ENCODE measurements at places on chromosomes 12 and 14.

DNA sequence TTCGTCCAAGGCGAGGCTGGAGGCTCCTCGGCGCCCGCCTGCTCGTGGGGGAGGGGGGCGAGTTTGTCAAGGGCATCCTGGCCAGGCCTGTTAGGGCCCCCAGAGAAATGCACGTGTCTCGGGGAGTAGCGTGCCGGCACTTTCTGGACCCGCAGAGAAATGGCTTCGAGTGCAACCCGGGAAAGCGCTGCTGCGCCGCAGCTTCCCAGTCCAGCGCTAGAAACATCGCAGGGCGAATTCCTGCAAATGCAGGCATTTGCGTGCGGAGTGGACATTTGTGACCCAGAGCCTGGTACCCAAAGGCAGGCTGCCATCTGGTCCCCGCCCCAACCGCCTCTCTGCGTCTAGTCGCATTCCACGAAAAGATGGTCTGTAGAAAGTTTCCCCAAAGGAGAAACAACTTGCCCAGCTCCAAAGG lies 756 bp downstream of the LGR5 start:
- no peak for ATAC-seq

GRCh38 chr14:60154671-60155070 lies 10.5 kb downstream of the DHRS7 start:
- no peak for ATAC-seq

GRCh38 chr14:60647081-60647836 lies 2.0 kb downstream of the SIX1 start:
- no peak for ATAC-seq

GRCh38 chr12:120490833-120491512 lies 4.9 kb upstream of the DYNLL1 start:
- ATAC-seq, result no peak

DNA sequence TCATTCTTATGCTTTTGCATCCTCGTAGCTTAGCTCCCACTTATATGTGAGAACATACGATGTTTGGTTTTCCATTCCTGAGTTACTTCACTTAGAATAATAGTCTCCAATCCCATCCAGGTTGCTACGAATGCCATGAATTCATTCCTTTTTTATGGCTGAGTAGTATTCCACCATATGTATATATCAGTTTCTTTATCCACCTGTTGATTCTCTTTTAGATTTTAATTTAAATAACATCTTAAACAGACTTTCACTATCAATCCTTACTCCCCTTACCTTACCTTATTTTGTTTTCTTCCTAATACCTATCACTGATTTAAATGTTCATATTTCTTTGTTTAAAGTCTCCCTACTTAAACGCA lies 488 bp upstream of the FBXW8 start:
- no peak for ATAC-seq

- no peak for ATAC-seq
These were observed 9.2 kb downstream of the MED21 start for GRCh38 chr12:27031531-27031930.

- ATAC-seq, result no peak
These were observed 17.8 kb downstream of the CDK2AP1 start for GRCh38 chr12:123253641-123254459.

GRCh38 chr12:89993632-89994031 lies 285.0 kb upstream of the ATP2B1 start:
- no peak for ATAC-seq

Data from stimulated activated memory B cell treated with anti-CD40 and anti-IgM and Interleukin-4, amounts not matched to agents 10 μg/mL and 1 μg/mL and 100 μg/mL, for 72 hours (primary cell).